Stimulated activated CD4-positive, alpha-beta T cell treated with anti-CD3 and anti-CD28 coated beads, Interleukin-15, amount 100 ng/mL, for 1 hour (primary cell): ENCODE measurements at places on chromosomes 4 and X.

DNA sequence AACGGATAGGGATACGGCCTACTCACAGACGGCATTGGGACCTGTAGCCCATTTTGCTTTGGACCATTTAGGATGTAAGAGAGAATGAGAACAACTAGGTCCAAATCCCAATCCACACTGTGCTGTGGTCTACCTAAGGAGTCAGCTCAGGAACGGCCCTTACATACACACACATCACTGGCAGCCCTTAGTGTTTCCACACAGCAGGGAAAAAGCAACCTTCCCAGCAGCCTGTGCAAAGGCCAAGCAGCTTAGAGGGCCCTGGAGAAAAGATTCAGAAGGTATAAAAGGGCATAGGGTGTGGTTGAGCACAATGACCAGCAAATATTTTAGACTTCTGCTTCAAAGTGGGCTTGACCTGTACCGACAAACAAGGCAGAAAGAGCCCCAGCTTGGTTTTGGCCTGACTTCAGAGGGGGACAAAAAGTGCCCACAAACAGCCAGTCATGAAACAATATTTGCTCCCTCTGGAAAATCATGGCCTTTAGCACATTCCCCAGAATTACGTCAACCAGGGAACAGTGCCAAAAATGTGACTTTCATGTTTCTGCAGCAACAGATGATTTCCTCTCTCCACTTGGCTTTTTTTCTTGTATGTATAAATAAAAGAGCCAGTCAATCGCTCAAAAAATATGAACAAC, 359.5 kb upstream of the FGF16 start:
- no peak for DNase-seq

- no peak for DNase-seq
Measured at GRCh38 chrX:7059859-7060258, 87.7 kb upstream of the STS start.

- no peak for DNase-seq
Measured at GRCh38 chr4:20126906-20127305, 124.8 kb upstream of the SLIT2 start.

GRCh38 chr4:101651778-101652177, 138.8 kb upstream of the BANK1 start:
- no peak for DNase-seq

DNA sequence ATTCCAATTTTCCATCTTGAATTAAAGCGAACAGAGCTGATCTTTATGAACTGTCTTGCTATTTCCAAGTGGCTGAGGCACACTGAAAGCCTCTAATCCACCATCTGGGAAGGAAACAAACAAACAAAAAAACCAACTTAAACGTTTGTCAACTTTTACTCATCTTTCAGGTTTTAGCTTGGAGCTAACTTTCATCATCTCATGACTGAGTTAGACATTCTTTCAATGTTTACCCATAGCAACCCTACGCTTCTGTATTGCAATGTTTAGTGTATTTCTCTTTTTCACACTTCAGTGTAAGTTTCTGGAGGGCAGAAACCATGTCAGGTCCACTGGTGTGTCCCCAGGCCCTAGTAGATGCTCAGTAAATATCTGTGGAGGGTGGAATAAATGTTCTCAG, 343.8 kb downstream of the GBA3 start:
- DNase-seq: no peak

DNA sequence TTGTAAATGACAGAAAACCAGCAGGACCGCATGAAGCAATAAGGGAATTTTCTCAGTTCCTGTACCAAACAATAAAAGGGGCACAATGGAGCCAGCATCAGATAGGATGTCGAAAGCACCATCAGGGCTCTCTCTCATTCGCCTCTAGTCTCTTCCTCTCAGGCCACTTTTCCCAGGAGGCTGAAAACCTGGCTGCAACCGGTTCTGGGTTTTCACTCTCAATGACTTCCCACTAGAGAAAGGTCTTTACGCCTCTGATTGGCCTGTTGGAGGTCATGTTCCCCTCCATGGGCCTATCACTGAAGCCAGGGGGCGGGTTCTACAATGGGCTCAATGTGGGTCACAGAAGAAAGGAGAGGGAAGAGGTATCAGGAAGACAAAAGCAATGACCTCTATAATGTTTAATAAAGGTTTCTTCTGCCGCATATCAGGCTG, 29.3 kb downstream of the ZNF827 start:
- no peak for DNase-seq

DNA sequence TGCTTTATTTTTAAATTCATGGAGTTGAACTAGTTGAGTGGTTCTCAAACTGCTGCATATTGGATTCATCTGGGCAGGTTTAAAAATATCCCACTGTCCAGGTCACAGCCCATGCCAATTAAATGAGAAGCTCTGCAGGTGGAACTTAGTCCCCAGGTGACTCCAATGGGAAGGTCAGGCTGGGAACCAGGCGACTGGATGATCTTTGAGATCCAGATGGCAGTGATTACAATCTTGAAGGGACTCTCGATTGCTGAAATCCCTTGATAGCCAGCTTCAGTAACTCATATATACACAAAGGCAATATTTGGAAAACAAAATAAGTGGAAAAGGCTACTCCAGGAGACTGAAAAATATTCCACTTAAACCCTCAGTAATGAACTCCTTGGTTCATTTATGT, 8.1 kb downstream of the ADH1A start:
- DNase-seq: no peak

GRCh38 chr4:152606753-152607152, 70.9 kb upstream of the FBXW7 start:
- no peak for DNase-seq

GRCh38 chr4:23368081-23368697, 521.7 kb downstream of the PPARGC1A start:
- DNase-seq: no peak

GRCh38 chr4:153113838-153114105, 90.5 kb upstream of the TRIM2 start:
- DNase-seq: no peak

- no peak for DNase-seq
Measured at GRCh38 chr4:40143926-40144508, 52.8 kb upstream of the RHOH start.

DNA sequence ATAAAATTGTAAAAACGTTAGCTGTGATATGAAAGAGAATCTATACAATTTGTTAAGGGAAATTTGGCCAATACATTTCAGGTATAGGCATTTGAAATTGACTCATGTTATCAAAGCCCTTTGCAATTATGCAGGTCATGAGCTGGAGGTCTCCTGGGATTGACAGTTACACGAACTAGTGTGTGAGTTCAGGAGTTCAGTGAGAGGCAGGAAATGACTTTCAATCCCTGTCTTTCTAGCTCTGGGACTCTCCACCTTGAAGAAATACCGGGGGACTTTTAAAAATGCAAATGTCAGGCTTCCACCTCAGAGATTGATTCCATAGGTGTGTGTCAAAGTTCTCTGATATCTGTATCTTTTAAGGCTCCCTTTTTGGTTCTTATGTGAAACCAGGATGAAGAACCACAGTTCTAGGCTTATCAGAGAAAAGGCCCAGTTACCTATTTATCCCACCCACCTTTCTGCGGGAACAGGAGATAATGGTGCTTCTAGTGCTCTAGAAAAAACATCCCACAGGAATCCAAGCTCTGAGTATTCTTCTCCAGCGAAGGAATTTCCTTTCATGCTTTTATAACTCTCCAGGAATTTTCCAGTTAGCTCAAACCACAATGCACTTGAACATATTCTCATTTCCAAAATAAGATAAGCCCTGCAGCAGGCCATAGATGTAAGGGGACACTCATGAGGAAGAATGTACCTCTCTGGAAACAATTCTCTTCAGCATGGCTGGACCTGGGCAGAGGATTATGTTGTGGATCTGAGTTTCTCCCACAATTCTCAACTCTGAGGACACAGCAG, 501.0 kb downstream of the IDS start:
- DNase-seq: no peak

DNA sequence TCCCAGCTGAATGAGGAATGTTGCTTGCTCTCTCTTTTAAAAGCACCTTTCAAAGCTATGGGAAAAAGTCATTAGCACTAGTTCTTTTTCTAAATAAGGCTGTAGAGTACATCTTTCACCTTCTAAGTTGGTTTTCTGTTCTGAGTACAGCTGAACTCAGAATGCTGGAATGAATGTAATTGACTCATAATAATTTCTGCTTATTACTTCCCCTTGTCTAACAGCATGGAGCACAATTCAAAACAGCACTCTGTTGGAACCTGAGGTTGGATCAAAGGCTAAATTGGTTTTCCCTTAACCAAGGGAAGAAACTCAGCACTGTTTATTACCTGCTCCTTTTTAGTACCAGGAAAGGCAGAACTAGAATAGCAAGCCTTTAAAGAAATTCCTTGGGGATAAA, 33.5 kb upstream of the CYP2U1 start:
- no peak for DNase-seq

DNA sequence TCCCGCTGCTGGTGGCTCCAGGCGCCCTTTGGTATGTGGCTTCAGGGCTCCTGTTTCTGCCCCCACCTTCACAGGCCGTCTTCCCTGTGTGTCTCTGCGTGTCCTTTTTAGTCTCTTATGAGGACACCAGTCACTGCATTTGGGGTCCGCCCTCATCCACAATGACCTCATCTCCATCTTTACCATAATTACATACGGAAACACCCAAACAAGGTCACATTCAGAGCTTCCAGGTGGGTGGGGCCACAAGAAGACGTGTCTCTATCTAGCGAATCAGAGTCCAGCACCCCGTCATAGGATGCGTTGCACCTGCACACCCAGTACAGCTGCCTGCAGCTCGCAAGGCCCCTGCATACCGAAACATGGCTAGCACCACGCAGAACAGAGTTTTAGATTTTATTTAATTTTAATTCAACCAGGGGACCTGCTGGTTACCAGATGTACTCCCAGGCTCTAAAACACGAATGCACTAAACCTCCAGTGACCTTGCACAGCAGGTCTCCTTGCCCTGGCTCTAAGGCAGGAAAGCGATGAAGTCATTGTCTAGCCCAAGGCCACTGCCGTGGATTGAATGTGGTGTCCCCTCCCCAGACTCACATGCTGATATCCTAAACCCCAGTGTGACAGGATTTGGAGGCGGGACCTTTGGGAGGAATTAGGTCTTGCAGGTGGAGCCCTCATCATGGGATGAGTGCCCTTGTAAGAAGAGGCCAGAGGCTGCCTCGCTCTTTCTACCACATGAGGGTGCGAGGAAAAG, 30.3 kb downstream of the ABLIM2 start:
- DNase-seq: no peak

DNA sequence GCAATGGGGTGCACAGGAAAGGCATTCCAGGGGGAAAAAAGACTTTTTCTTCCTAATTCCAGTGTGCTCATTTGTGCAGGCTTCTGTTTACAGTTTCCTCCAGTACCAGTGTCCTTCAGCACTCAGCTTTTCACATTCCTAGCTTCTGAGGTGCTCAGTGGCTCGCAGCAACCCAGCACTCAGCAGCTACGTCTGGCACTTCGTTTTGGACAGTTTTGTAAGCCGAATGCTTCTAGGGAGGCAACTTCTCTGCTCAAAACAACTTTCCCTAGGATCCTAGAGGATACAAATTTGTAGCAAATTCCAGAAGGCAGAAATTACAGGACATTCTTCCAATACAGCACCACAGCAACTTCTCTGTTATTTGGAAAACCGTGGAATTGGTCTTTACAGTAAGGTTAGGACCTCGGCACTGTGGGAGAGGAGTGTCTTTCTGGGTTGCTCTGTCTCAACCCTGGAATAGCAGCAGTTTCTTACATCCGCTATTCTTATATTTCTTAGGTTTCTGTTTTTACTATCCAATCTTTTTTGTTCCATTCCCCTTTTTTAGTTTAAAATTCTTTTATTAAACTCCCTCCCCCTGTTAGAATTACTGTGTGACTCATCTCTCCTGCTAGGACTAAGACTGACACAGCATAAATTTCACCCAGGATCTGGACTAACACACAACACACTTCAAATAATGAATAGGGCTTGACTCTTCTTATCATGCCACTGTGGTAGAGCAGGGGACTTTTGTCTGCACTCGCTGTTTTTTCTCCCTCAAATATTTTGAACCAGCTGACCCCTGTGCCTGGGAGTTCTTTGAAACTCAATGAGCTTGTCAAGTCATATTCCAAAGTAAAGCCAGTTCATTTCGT, 1314.7 kb downstream of the FSTL5 start:
- no peak for DNase-seq

GRCh38 chrX:121876305-121876704, 828.9 kb downstream of the GLUD2 start:
- no peak for DNase-seq

DNA sequence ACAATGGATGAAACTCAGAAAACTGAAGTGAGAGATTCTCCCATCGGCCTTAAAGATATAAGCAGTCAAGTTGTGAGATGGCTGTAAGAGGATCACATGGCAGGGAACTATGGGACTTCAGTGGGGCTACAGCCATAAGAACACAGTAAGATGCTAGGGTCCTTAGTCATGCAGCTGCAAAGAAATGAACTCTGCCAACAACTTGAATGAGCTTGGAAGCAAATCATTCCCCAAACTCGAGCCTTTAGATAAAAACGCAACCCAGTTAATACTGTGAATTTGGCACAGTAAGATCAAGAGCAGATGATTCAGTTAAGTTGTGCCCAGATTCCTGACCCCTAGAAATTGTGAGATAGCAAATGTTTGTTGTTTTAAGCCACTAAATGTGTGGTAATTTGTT, 117.3 kb downstream of the FAM13A start:
- DNase-seq: no peak

DNA sequence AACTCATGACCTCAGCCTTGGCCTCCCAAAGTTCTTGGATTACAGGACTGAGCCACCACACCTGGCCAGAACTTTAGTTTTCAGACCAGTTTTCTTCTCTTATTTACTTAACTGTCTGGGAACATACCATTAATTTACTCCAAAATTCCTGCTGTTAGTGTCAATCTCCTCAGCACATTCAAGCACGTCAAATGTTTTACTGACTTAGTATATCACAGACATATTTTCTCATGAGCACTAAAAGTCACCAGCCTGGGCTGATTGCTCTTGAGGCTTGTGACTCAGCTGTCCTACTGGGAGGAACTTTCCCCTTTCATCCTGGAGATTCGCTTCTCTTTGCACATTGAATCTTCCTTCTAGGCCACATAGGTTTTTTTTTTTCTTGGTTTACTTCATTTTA, 109.6 kb downstream of the PCDH18 start:
- no peak for DNase-seq

DNA sequence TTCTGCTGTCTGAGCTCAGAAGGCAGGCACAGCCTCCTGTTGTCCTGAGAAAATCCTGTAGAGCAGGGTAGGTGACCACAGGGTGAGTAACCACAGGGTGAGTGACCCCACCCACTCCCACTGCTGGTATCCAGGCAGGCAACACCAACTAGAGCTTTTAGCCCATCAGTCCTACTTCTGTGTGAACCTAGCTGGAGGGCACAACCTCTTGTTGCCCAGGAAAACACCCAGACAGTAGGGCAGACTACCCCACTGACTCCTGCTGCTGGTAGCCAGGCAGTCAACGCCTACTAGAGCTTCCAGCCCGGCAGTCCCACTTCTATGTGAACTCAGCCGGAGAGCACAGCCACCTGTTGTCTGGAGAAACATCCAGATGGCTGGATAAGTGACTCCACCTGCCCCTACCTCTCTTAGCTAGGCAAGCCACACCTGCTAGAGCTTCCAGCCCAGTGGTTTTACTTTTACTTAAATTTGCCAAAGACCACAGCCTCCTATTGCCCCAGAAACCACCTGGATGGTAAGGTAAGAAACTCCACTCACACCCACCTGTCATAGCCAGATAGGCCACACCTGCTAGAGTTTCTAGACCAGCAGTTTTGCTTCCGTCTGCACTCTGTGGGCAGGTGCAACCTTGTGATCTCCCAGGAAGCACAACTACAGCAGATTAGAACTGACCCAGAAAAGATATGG, 371.6 kb downstream of the INPP4B start:
- no peak for DNase-seq

GRCh38 chr4:88892646-88893045, 164.3 kb downstream of the FAM13A start:
- no peak for DNase-seq

GRCh38 chr4:173735049-173735448, 205.0 kb upstream of the HAND2 start:
- no peak for DNase-seq
